ENCODE measurements at places on chromosomes 5 and 9. TPM values are rescaled to one million over a fixed set of nuclear protein-coding genes. Genes with fewer than 3 reads are reported as not detected.

- no peak for DNase-seq
Observed at GRCh38 chr5:110329955-110330525, 396.4 kb downstream of the TMEM232 start.

CYLC2 gene
- total RNA-seq, result not detected

CDKN2B gene
- 0.09 TPM for total RNA-seq

SLC36A2 gene
- total RNA-seq, result not detected

GRCh38 chr9:8750639-8751051, 951.1 kb upstream of the DMAC1 start:
- DNase-seq, result no peak

- DNase-seq, result no peak
Observed at GRCh38 chr5:142640316-142641005, 45.4 kb downstream of the FGF1 start.
